ENCODE measurements at places on chromosomes 11 and 22.

DNA sequence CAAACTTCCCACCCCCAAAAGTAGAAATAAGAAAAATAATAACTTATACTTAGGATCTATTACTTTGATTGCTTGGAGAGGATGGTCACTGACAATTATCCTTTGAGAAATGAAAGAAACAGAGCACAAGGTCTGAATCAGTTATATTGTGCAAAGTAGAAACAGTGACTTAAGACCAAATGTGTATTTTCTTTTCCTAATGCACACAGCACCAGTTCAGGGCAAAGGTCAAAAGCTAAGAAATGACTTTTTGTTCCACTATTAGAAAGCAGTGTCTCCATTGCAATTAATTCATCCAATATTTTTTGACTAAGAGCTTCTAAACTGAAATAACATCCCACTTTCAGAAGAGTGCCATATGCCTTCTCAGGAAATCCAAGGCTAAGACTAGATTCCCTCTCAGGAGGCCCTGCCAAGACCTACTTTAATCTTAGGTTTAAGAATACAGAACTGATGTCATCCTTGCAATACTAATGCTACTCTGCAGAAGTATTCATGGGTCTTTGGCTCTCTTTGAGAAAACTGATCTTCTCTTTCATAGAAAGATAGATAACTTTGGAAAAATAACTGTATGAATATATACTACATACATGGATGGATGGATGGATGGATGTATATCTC, 147.0 kb downstream of the APOL5 start:
- no peak for DNase-seq

- no peak for DNase-seq
Observed at GRCh38 chr22:28027453-28028448, 108.7 kb upstream of the PITPNB start.

DNA sequence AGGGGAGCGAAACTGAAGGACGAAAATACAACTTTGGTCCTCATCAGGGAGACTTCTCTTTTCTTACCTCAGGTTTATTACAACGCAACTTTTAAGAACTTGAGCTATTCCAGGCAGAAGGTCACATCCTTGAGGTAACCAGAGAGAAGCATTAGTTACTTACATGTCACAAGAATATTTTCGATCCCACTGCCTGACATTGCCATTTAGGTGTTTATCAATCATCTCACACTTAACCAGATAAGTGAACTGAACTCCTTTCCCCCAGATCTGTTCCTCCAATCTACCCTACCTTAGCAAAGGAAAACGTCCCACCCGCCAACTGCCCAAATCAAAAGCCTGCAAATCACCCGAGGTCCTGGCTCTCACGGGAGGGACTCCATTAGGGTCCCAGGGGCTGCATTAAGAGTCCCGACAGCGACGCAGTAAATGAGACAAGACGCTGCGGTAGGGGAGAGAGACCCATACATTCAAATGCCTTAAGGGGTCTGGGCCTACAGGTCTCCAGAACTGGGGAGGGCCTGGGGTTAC, 734 bp downstream of the ZNF280B start:
- no peak for DNase-seq

- DNase-seq = peak; percentile 96
Observed at GRCh38 chr22:21735200-21736083, at the start of gene YPEL1. TSS of gene YPEL1 (minus strand) at chr22:21735794. CDS start at chr22:21710744, 25,050 bp downstream.

- DNase-seq = no peak
Observed at GRCh38 chr22:29382580-29383302, 5.6 kb downstream of the AP1B1 start.
